CD14-positive monocyte (primary cell): ENCODE measurements at places on chromosomes 11 and 22. TPM values are rescaled to one million over a fixed set of nuclear protein-coding genes. Genes with fewer than 3 reads are reported as not detected.

DNA sequence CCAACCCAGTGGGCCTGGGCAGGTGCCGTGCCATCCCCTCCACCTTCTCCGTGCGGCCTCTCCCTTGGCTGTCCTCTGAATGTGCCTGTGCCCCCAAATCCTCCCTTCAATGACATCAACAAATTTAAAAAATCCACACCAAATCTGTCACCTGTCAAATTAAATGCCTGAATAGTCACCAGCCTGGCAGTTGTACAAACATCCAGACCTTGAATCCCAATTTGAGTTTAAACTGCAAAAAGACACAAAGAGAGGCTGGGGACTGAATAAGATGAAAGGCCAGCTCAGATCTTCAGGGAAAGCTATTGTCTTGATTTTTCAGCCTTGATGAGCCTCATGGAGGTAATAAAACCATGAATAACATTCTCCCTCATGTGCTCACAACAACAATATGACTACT lies 194.7 kb downstream of the KIRREL3 start:
- DNase-seq: no peak

ZBTB3 gene
- polyA plus RNA-seq: 3.7 and 4.5 TPM in 2 replicates

DNA sequence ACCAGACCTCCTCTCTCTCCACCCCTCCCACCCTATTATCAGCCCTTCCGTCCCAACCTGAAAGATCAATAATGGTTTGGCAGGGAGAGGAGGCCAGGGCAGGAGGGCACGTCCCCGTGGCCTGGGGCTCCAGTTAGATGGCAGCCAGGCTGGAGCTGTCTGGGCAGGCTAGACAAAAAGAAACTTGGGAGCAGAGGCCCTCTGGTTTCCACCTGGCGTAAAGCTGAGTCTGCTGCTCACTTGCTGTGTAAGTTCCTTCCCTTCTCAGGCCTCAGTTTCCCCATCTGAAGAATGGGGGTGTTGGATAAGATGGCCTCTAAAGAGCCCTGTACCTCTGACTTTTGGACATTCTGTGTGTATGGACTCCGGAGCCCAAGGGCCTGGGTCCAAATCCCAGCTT lies 3.8 kb upstream of the RHOD start:
- DNase-seq: no peak

WNT7B gene
- not detected in 2 replicates for polyA plus RNA-seq

P2RY6 gene
- polyA plus RNA-seq: 5.1 TPM

DNA sequence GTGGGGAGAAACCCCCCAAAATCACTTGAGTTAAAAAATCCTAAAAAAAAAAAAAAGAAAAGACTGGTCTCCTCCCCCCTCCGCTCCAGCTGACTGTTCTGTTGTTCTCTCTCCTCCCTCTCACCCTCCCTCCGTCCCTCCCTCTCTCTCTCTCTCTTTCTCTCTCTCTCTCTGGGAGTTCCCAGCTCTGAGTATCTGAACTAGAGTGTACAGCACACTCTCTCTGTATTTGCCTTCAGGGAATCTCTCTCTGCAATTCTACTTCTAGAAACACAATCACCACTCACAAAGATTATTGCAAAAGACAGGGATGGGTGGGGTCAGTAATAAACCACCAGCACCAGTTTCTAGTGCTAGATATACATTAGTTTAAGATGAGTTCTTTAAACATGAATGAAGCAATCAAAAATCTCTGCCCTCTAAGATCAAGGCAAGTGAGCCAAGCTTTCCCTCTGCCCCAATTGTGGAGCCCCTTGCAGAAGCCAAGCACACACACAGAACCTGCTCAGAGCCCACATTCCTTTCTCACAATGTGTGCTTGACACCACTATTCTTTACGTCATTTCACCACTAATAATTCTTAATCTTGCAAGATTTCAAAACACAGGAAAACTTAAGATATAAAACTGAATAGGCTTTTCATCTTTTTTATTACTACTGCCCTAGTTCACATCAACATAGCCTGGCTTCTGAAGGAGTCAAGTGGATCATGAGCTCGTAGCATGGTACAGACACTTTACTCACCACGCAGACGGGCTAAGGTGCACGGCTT lies 133.5 kb downstream of the RBFOX2 start:
- no peak for DNase-seq

- peak; percentile 25 for DNase-seq
These were observed 539 bp downstream of the EIF4ENIF1 start for GRCh38 chr22:31488988-31489617.

DNA sequence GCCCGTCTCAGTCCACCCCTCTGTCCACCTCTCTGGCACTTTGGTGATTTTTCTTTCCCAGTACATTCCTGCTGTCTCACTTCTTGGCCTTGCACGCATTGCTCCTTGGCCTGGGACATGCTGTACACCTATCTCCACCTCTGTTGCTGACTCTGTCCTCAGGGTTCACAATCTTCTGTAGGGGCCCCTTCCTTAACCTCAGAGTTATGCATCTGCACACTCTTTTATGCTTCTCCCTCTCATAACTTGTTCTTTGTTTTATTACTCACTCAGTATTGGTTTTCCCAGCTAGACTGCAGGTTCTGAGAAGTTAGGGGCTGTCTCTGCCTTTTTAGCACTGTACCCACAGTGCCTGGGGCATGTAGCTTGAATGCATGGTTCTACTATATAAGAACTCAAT lies 139.1 kb upstream of the MTMR2 start:
- DNase-seq: no peak

GRCh38 chr11:99277281-99277680 lies 256.5 kb downstream of the CNTN5 start:
- no peak for DNase-seq

DNA sequence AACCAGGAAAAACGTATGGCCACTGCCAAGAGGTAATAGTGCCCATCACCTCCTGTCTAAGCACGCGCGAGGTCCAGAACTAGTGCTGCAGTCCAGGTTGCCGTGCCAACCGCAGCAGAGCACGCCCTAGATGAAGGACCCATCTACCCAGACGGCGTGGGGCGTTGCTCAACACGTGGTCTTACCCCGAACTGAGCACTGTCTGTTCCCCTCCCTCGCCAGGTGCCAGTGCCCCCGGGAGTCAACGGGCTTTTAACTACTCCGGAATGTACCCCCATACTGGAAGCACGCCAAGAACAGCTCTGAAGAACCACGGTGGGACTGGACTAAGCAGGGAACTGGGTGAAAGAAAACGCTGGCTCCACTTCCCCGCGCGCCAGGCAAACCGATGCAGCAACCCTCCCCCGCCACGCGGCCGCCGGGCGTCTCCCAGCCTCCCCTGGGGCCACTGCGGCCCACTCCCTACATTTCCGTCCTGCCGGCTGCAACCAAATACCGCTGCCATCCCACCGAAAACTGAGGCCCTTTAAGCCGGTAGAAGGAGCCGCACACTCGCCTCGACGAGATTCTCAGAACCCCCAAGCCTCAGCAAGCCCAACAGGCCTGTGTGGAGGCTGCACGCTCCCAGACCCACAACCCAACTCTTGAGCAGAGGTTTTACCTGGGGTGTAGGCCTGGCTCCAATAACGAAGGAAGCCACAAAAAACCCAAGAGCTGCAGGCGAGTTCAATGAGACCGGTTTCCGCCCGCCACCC lies at the start of gene HSPA8:
Gene HSPA8 (minus strand): TSS at position 734 of the 755 bp plus-strand sequence. CDS start 812 bp downstream, outside the sequence.
- DNase-seq: peak; percentile 30

ANO9 gene
- polyA plus RNA-seq: 0.24 and 0.28 TPM in 2 replicates

DNA sequence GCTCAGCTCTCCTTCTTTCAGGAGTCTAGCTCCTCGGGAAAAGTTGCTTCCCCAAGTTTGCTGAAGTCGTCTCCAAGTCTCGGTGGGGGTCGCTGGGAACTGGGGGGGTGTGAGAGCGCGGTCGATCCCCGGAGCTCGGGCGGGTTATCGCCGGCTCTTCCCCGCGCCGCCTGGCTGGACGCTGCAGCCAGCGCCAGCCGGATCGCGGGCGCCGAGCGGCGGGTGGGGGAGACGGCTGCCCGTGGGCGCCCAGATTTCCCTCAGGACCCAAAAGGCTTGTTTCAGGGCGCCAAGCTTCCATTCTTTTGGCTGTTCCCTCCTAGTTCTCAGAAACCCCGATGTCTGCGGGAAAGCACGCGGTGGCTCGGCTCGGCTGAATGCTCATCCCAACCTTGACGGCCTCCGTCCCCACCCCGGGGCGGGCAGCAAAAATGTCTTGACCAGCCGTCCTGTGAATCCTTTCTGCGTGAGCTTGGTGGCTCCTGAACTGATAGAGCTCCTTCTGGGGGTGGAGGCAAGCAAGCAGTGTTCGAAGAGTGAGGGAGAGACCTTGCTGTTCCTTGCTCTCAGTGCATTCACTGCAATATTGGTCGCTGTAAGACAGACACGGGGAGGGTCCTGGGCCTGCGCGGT lies 1.7 kb downstream of the ZBTB16 start:
- no peak for DNase-seq

KRTAP5-10 gene
- polyA plus RNA-seq: not detected

- no peak for DNase-seq
These were observed 45.6 kb downstream of the ARFGAP3 start for GRCh38 chr22:42811459-42811858.

DNA sequence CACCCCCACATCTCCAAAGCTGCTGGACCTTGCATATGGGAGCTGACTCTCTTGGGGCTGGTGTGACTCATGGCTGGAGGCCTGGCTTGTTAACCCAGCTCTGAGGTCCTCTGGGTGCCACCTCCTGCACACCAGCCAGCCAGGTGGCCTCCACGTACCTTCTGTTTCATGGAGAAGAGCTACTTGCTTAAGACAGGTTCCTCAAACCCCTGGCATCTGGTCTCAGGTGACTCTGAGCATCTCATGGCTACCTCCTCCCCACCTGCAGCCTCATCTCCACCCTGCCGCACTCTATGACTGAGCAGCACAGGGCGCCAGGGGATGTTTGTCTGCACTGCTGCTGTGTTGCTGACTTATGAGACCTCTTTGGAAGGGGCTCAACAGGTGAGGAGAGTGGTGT lies 55.7 kb downstream of the BCR start:
- DNase-seq: no peak

EIF3F gene
- polyA plus RNA-seq: 179 TPM

ANGPTL5 gene
- not detected for polyA plus RNA-seq

GRCh38 chr11:45022294-45023064 lies 71.8 kb upstream of the TP53I11 start:
- no peak for DNase-seq

DNA sequence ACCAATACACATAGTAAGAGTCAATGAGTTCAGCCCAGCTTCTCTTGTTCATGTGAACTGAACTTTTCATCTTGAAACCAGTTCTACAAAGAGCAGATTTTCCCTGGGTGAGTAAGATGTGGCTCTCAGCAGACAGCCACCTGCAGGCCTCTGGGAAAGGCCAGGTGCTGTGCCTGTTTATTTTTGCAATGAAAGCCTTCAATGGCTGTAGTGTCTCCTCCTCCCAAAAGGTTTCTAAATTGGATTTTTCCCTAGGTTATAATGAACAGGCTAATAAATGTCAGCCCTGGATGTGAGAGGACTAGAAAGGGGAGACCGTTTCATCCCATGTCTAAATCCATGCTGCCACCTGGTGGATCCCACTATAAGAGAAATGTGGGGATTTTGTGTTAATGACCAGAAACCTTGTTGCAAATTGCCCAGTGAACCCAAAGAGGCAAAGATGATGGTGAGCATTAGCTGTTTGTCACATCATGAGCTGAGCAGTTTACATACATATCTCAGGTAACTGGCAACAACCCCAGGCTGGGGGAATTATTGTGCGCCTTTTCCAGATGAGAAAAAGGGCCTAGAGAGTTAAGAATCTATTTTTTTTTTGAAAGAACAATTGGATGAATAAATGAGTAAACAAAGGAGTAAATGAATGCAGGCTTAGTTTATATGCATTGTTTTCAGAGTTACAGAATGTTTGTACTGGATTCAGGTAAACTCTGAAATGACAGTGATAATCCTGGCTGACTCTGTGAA lies 12.7 kb downstream of the C11orf91 start:
- no peak for DNase-seq

- DNase-seq: no peak
These were observed 50.8 kb upstream of the ELF5 start for GRCh38 chr11:34564406-34564805.

FAM180B gene
- not detected for polyA plus RNA-seq

MS4A8 gene
- not detected in 2 replicates for polyA plus RNA-seq

- no peak for DNase-seq
These were observed 2.6 kb downstream of the MRGPRF start for GRCh38 chr11:69010361-69010891.

DNA sequence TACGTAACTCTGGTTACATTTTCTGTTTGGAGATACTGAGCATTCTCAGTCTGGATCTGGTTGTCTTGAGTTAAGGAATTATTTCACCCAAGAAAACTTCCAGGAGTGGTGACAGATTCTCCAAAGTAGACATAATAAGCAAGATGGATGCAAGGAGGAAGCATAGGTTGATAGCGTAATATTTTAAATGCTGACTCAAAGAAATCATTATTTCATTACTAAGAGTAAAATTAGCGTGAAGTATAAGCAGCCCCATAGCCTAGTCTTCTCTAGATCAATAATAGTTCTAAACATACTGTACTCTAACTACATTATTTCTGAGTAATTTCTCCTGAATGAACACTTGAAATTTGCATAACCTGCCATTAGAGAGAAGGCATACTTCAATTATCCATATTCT lies 57.5 kb upstream of the MS4A8 start:
- no peak for DNase-seq

DNA sequence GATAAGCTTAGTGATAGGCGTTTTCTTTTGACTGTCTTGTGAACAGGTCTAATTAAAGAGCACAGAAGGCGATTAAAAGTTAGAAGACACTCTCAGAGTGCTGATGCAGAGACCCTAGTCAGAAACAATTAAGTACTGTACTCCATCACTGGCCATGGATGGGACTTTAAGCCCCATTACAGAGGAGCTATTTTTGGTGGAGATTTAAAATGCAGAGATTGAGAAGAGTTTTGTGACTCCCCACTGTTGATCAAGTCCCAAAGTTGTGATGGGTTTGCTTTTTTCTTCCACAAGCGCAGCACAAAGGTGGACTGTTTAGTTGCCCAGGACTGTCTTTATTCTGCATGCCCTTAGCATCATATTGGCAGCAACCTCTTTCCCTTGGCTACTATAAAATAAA lies 978 bp downstream of the LUZP2 start:
- DNase-seq: no peak

DNA sequence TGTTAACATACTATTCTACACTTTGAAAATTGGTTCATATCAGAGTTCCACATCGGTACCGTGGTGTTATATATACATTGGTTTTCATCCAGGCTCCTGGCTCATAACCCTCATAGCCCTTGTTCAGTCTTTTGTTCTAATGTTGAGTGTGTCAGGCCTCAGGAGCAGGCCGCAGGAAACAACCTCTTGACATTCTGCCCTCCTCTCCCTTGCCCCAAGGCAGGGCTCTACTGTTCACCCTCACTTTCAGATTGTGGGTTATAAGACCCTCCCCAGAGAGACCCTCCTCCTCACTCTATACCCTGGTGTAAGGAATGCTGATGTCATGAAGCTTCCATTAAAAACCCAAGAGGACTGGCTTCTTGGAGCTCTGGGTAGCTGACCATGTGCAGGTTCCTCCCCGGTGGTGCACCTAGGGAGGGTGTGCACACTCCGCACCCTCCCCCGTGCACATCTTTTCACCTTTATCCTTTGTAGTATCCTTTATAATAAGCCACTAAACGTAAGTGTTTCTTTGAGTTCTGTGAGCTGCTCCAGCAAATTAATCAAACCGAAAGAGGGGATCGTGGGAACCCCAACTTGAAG lies 12.1 kb downstream of the SSH3 start:
- DNase-seq: no peak

DNA sequence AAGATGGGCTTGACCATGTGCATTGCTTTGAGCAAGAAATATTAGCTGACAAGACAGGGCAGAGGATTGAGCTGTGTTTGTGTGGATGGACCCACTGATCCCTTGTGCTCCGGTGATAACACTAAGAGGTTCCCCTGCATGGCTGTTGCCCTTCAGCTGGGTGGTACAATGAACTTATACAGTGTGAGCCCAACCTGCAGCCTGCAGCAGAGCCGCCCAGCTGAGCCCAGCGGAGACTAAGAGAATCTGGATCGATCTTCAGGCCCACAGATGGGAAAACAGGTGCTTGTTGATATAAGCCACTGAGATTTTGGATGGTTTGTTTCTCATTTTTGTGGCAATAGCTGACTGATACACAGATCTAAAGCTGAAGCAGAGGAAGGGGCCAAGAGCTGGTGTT lies 177.4 kb upstream of the SYT13 start:
- no peak for DNase-seq
